A549 treated with CORT108297 at 1 μM for 4 hours (cell line): ENCODE measurements at places on chromosomes 16 and 17. TPM values are rescaled to one million over a fixed set of nuclear protein-coding genes. Genes with fewer than 3 reads are reported as not detected.

TCAP gene
- total RNA-seq = 0.52 to 1.4 TPM (median 0.92 TPM) in 5 replicates

ULK2 gene
- 10.8 to 15.2 TPM (median 13.3 TPM) in 5 replicates for total RNA-seq

SLC5A11 gene
- total RNA-seq = 0.31 to 0.69 TPM (median 0.46 TPM) in 5 replicates

BAIAP3 gene
- 0.38 to 1.3 TPM (median 1.0 TPM) in 5 replicates for total RNA-seq

PPP1R1B gene
- total RNA-seq = 0.09 TPM in 1 of 5 replicates, not detected in the others

CLEC3A gene
- not detected in 5 replicates for total RNA-seq

GRB7 gene
- total RNA-seq = 3.9 to 7.3 TPM (median 6.6 TPM) in 5 replicates

ANTKMT gene
- total RNA-seq = 27.8 to 63.8 TPM (median 62.1 TPM) in 5 replicates

GSG1L gene
- not detected in 5 replicates for total RNA-seq

TPPP3 gene
- total RNA-seq = 8.5 to 14.6 TPM (median 13.3 TPM) in 5 replicates

CCL18 gene
- not detected in 5 replicates for total RNA-seq

ABCA8 gene
- 0.15 to 0.31 TPM (median 0.22 TPM) in 5 replicates for total RNA-seq

KRT15 gene
- total RNA-seq = 2.8 to 5.0 TPM (median 4.0 TPM) in 5 replicates

CDK3 gene
- 3.0 to 5.5 TPM (median 5.4 TPM) in 5 replicates for total RNA-seq

BEAN1 gene
- 2.4 to 3.9 TPM (median 2.9 TPM) in 5 replicates for total RNA-seq

MYH2 gene
- not detected in 5 replicates for total RNA-seq

CHRNE gene
- 0.06 to 0.13 TPM (median 0.08 TPM) in 5 replicates for total RNA-seq
